Esophagus squamous epithelium (tissue), 5 donors: ENCODE measurements at places on chromosomes 6 and 20. TPM values are rescaled to one million over a fixed set of nuclear protein-coding genes. Genes with fewer than 3 reads are reported as not detected.

TGM2 gene
- total RNA-seq = 33.2 TPM

GMPR gene
- 0.53 TPM for total RNA-seq

SUMO4 gene
- total RNA-seq = 2.3 TPM

PDYN gene
- total RNA-seq = not detected

BCAS1 gene
- 5.8 TPM for total RNA-seq

HLA-DQB1 gene
- total RNA-seq = 0.47 TPM

ME1 gene
- 58.6 TPM for total RNA-seq

EDN3 gene
- total RNA-seq = 7.5 TPM

SLC22A1 gene
- 0.38 TPM for total RNA-seq

DIDO1 gene
- total RNA-seq = 36.8 TPM

CD109 gene
- total RNA-seq = 40.1 TPM

POU5F1 gene
- total RNA-seq = 0.92 TPM

TREM1 gene
- total RNA-seq = 2.3 TPM

DCDC2 gene
- 0.15 TPM for total RNA-seq

SYNDIG1 gene
- not detected for total RNA-seq

MOCS1 gene
- 10.9 TPM for total RNA-seq

NELFE gene
- total RNA-seq = 68.1 TPM

TCF21 gene
- 0.61 TPM for total RNA-seq

CST2 gene
- not detected for total RNA-seq

SIRPB1 gene
- total RNA-seq = 0.13 TPM

SCUBE3 gene
- total RNA-seq = 0.19 TPM

PRSS35 gene
- total RNA-seq = not detected

POLR1C gene
- total RNA-seq = 29.3 TPM

SLC29A1 gene
- 20.1 TPM for total RNA-seq

LY6G5C gene
- total RNA-seq = 0.83 TPM

THBD gene
- 54.9 TPM for total RNA-seq
